Naive thymus-derived CD8-positive, alpha-beta T cell (primary cell): ENCODE measurements at places on chromosomes 5 and 9. TPM values are rescaled to one million over a fixed set of nuclear protein-coding genes. Genes with fewer than 3 reads are reported as not detected.

Gene BTNL8
- total RNA-seq: not detected

Gene DDX4
- total RNA-seq: not detected

- no peaks in the 10 kb centered on the region for H3K4me1 ChIP-seq
- H3K4me3 ChIP-seq: no peak overlapping the region
- H3K27ac ChIP-seq: no peak overlapping the region
- H3K36me3 ChIP-seq: no peaks in the 10 kb centered on the region
These were observed 149.7 kb upstream of the FBXL17 start for GRCh38 chr5:108531367-108532128.

DNA sequence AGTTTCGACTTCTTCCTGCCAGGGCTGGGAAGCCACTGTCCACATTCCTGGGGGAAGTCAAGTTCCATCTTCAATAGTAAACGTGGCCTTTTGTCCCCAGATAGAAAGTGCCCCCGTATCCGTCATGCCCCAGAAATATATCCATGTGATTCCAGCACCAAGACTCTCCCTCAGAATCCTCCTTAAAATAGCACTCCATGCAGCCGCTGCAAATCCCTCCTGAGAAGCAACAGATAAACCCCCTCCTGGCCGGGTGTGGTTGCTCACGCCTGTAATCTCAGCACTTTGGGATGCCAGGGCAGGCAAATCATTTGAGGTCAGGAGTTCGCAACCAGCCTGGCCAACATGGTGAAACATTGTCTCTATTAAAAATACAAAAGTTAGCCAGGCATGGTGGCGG is 126.1 kb downstream of the OLFM1 start:
- DNase-seq: no peak
- no peak overlapping the region for H3K4me3 ChIP-seq
- H3K27ac ChIP-seq: no peak overlapping the region
- peaks cover 6% of the 10 kb centered on the region for H3K27me3 ChIP-seq
- H3K36me3 ChIP-seq: no peaks in the 10 kb centered on the region

DNA sequence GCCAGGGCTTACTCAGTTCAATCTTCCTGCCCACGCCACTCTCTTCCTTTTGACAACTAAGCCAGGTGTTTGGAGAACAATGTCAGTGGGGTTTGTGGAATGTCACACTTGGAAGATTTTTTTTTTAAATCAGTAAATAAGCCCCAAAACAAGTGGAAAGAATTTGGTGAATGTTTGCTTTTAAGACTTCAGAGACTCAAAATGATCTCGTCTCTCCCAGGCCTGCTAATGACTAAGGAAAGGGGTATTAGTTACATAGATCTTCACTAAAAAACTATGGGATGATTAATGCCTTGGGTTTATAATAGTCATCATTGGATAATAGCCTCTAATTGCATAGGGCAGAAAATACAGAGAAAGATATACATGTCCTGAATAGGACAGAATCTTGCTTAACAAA is 166.4 kb downstream of the DMRT2 start:
- H3K4me3 ChIP-seq: no peak overlapping the region
- H3K36me3 ChIP-seq: no peaks in the 10 kb centered on the region
- no peak overlapping the region for H3K27ac ChIP-seq
- peaks cover 1% of the 10 kb centered on the region for H3K27me3 ChIP-seq
- no peak for DNase-seq
- no peaks in the 10 kb centered on the region for H3K4me1 ChIP-seq

DNA sequence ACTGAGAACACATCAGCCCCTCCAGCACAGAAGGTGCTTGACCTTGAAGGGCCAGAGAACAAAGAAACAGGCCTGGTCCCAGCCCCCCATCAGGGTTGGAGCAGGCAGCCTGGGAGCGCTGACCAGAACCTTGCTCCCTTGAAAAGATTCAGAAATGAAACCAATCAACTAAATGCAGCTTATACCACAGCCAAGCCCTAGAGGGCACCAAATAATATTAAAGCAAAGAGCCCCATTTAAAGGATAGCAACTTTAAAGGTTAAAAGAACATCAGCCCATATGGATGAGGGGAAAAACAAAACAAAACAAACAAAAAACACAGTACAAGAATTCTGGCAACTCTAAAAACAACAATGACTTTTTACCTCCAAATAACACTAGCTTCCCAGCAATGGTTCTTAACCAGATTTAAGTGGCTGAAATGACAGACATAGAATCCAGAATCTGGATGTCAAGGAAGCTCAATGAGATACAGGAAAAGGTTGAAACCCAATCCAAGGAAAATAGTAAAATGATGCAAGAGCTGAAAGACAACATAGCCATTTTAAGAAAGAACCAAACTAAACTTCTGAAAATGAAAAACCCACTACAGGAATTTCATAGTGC is 471.9 kb downstream of the MTRR start:
- no peaks in the 10 kb centered on the region for H3K36me3 ChIP-seq
- H3K4me3 ChIP-seq: no peak overlapping the region
- peaks cover 2% of the 10 kb centered on the region for H3K27me3 ChIP-seq
- no peaks in the 10 kb centered on the region for H3K4me1 ChIP-seq

DNA sequence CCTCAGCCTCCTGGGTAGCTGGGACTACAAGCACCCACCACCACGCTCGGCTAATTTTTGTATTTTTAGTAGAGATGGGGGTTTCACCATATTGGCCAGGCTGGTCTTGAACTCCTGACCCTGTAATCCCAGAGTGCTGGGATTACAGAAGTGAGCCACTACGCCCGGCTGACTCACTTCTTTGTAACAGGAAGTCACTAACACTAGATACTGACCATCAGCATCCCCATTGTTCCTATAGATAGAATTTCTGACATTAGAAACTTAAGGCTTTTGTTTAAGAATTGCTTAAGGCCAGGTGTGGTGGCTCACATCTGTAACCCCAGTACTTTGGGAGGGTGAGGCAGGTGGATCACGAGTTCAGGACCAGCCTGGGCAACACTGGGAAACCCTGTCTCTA is 42.2 kb downstream of the LEAP2 start:
- no peak for DNase-seq
- H3K4me1 ChIP-seq: no peaks in the 10 kb centered on the region
- no peak overlapping the region for H3K27ac ChIP-seq
- H3K36me3 ChIP-seq: peaks cover 17% of the 10 kb centered on the region
- no peak overlapping the region for H3K4me3 ChIP-seq

DNA sequence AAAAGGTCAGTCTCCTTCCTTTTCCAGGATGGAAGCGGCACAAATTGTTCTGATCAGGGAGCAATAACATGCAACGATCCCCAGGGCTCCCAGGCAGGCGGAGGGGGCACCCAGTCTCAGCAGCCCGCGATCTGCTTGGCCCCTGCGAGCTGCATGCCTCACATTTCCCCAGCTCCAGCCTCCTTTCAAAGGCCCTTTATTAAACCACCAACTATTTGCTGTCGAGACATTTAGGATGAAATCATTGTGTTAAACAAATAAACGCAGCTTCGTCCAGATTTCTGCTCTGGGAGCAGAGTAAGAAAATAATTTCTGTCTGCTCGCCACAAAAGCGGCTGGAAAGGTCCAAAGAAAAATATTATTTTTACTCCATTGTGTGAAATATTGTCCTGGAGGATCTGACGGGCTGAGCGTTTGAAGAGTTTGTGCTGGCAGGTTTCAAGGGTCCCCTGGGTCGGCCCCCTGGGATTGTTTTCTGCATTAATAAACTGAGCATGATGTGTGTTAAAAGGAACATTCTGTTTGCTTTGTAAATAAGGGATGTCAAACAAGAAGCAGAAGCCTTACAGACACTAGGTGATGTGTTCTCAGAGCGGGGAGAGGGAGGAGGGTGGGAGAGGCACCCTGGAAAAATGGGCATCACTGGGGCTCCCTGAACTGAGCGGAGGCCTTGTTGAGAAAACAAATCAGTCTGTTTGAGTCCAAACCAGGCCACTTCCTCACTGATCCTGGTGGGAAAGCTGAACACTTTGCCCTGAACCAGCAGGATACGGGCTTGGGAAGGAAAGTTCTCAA is 110.1 kb downstream of the FOXD1 start:
- H3K4me3 ChIP-seq: no peak overlapping the region
- no peak overlapping the region for H3K27ac ChIP-seq
- no peaks in the 10 kb centered on the region for H3K4me1 ChIP-seq
- H3K36me3 ChIP-seq: peaks cover 4% of the 10 kb centered on the region
- H3K27me3 ChIP-seq: peaks cover 29% of the 10 kb centered on the region

DNA sequence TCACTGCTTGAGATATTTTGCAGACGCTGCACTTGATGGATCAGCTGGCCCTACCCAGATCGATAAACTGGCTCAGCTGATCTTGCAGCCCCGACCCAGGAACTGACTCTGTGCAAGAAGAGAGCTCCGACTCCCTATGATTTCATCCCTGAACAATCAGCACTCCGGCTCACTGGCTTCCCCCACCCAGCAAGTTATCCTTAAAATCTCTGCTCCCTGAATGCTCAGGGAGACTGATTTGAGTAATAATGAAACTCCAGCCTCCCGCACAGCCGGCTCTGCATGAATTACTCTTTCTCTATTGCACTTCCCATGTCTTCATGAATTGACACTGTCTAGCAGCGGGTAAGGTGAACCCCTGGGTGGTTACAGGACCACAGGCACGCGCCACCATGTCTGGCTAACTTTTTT is 16.9 kb upstream of the NANS start:
- no peaks in the 10 kb centered on the region for H3K36me3 ChIP-seq
- H3K4me3 ChIP-seq: no peak overlapping the region
- H3K4me1 ChIP-seq: peaks cover 1% of the 10 kb centered on the region
- no peak for DNase-seq
